GM12865 (cell line): ENCODE measurements at places on chromosomes 11 and 22.

DNA sequence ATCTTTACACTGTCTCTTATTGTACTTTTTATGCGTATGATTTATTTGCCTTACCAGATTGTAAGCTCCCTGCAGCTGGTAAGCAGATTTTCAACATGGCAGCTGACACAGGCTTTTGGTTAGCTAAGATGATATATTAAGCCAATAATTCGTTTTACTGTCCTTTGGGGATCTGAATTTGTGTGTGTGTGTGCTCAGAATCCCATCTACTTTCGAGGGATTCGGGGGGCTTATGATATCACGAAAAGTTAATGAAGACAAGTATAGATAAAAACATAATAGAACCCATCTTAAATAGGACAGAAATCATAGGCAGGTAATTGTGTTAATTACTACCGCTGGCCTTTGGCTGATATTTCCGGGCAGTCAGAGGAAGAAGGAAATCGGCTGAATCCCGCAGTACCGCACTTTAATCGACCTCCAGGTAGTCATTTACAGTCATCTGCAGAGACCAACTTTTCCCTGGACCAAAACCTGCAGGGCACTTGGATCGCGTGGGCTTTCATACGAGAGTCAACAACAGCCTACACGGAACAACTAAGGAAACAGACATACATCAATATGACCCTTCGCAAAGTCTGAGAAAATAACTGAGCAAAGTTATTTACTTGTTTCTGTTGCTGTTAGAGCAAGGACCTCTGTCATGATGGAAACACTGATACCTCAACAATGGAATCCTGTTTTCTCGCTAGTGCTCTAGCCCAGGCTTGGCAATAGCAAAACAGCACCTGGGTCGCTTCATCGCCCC lies 802 bp downstream of the KBTBD3 start:
- DNase-seq: no peak

DNA sequence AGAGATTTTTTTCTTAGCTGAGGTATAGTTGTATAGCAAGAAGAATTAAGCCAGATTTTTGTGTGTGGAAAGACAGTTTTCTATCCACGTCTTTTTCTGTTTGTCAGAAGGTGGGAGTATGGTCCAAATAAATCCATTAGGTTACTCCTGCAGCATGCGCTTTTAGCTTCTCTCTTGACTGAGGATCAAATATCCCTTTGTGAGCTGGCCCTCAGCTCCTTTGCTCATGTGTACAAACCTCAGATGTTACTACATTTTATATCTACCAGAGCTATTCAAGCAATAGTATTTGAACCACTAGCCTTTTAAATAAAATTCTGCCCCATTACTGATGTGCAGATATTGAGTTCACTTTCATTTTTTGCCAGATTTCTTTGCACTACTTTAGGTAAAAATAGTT lies 8.8 kb upstream of the SIDT2 start:
- no peak for DNase-seq

GRCh38 chr11:80194625-80195024 lies 753.8 kb upstream of the TENM4 start:
- no peak for DNase-seq

- peak; percentile 78 for DNase-seq
These were observed 30.1 kb downstream of the NAV2 start for GRCh38 chr11:19742588-19743292.

DNA sequence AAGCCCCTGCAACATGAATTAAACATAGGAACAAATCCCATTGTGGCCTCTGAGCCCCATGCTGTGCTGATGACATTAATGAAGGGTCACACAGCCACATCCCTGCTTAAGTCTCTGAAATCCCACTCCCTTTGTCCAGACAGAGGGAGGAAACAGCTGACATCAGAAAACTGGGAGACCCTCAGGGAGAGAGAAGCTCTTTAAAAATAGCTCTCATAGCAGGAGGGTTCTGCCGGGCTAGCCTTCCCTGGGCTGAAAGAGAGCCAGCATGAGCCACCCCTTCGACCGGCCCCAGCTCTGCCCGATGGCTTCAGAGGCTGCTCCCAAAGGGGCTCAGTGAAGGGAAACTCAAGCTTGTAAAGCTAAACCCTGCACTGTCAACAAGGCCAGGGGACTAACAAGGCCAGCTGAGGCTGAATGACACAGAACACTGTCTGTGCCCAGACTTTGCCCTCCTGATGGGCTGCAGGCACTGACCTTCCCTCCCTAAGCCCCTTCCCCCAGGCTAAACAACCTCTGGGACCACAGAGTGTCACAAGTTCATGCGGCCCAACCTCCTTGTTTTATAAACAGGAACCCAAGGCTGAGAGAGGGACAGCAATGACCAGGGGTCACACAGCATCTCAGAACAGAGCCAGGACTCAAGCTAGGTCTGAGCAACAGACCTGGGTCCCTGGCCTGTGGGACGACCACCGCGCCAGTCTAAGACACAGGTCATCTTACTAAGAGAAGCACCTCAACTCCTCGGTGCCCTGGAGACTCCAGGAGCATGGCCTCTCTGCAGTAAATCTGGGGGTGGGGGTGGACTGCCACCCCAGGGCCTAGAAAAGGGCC lies 163.8 kb downstream of the CHST1 start:
- no peak for DNase-seq

GRCh38 chr22:42368379-42369249 lies 63.6 kb downstream of the NFAM1 start:
- no peak for DNase-seq

DNA sequence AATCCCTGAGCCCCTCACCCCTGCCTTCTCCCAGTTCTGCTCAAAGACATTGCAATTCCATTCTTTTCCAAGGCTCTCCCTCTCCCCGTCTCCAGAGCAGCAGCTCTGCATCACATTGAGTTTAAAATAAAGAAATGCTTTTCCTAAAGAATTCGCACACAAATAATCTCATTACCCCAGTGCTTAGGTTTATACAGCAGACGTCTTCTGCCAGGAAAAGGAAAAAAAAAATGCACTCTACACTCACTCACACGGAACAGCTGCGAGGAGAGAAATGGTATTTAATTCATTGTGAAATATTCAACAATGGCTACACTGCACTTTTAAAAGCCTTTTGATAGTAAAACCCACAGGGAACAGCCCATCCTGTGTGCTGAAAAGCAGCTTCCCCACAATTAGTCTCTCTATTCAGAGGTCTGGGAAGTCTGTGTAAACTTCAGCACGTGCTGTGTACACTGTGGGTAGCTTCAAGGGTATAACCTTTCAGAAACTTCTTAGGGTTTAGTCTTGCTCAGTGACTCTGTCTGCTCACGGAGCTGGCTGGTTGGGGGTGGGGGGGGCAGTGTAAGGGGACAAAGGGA lies 42.8 kb downstream of the ETS1 start:
- DNase-seq: no peak

- DNase-seq: no peak
These were observed 20.0 kb downstream of the EHF start for GRCh38 chr11:34640924-34641275.

DNA sequence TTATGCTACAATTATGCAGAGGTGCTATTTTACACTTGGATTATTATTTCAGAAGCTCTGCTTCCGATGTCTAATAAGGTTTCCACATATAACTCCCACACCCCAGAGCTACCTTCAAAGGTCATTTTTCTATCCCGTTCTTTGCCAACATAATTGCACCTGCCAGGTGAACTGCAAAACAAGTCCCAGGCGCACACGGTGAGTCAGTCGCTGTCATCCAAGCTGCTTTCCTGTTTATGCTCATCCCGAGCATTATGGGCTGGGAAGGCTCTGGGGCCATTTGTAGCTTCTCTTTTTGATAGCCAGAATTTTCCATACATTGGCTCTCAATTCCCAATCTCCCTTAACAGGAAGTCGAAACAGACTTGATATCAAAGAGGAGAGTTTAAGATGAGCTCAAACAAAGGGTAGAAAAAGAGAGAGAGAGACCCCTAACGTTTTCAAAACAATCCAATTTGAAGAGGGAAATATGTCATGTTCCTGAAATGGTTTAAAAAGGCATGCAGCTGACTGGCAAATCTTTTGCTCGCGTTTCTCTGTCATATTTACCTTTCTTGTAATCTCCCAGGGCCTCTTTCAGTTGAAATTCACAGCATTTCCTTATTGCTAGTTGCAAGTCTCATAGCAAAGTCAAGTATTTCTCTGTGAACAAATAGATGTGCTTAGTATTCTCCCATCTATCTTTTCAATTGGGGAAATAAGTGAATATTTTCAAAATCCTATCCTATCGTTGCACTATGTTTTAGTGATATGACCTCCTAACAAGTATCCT lies 815.9 kb downstream of the KCNA4 start:
- no peak for DNase-seq

GRCh38 chr11:5280582-5281102 lies 10.9 kb upstream of the HBE1 start:
- peak; percentile 79 for DNase-seq

- DNase-seq: no peak
These were observed 88.1 kb downstream of the TEAD1 start for GRCh38 chr11:12762278-12762677.

- DNase-seq: no peak
These were observed 878.1 kb downstream of the BRD1 start for GRCh38 chr22:48949375-48950149.

- DNase-seq: no peak
These were observed 121.5 kb downstream of the ST3GAL4 start for GRCh38 chr11:126476977-126477376.

GRCh38 chr11:47480762-47481161 lies 31.8 kb upstream of the RAPSN start:
- no peak for DNase-seq

DNA sequence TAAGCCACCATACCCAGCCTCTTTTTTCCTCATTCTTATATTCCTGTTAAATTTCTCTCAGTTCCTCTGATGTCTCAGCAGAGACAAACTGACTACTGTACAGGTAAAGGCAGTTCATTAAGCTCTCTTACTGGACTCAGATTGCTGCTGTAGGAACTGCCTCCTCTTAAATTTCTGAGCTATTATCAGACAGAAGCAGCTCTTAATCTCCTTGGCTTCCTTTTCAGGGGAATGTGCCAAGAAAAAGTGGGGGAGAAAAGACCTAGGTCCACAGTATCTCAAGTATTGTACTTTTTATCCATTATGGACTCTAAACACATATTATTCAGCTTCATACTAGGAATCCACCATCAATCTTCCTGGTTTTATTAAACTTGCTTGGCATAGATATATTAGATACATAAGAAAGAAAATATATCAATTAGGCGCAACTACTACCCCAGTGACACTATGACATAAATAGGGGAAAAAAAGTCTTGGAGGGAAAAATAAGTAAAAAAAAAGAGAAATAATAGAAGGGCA lies 26.1 kb downstream of the MRTFA start:
- no peak for DNase-seq

- no peak for DNase-seq
These were observed 77.8 kb upstream of the LINC01488 start for GRCh38 chr11:69403556-69404215.

DNA sequence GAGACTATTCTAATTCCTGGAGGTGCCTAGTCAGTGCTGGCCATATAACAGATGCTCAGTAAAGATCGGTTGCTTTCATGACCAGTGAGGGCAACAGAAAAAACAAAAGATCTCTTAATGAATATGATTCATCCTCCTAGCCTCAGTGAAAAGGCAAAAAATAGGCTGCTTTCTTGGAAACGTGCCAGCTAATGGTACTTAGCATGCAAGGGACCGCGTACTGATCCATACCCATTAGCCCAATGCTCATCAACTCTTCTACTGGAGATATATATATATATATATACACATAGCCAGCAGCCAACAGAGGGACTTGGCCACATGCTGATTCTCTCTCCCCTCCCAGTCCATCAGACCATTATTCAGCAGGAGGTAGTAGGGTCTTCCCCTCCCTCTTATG lies 320.4 kb downstream of the KIRREL3 start:
- DNase-seq: no peak

GRCh38 chr11:48025984-48026340 lies 45.6 kb downstream of the PTPRJ start:
- no peak for DNase-seq

GRCh38 chr11:103832762-103833161 lies 203.7 kb upstream of the DDI1 start:
- no peak for DNase-seq

- DNase-seq: no peak
These were observed 140.5 kb downstream of the CTTN start for GRCh38 chr11:70538641-70539359.

- no peak for DNase-seq
These were observed 8.5 kb upstream of the PYGM start for GRCh38 chr11:64768300-64768694.

DNA sequence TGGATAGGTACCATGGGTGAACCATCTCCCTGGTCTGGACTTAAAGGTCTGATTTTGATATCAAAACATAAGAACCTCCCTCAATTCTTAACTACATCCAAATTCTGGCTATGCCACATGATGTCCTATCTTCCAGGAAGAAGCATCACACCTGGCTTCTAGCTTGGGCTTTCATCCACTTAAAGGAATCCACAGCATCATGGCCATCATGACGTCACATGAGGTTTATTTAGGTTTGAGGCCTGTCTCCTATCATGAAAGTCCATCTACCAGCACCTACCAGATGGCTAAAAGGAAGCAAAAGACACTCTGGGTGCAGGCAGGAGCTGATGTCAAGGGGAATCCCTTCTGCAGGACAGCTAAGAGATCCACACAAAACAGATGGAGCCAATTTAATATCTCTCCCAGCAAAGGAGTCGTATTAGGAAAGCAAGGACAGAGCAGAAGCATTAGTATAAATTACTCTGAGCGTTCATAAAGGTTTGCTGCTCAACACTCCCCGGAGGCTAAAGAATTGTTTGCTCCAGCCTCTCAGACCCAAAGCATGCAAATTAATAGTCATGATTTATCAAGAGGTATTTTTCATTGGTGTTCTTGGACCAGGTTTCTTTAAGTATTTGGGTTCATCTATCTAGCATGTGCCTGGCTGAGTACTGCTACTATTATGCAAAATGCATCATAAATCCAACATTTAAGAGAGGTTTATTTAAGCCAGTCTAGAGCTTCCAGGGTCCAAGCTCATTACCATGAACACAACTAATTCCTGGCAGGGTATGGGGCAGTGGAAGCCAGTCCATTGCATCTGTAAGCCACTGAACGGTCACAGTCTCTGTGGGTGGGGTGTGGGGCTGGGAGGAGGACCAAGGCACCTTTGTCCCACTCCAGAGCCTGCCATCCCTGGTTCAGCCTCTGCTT lies 47.2 kb downstream of the GALNT18 start:
- no peak for DNase-seq

- no peak for DNase-seq
These were observed 29.1 kb downstream of the LRP4 start for GRCh38 chr11:46889251-46889650.

GRCh38 chr11:84289381-84289906 lies 1003.3 kb upstream of the CCDC90B start:
- peak; percentile 63 for DNase-seq

GRCh38 chr11:113182288-113182687 lies 132.1 kb upstream of the TTC12 start:
- no peak for DNase-seq

GRCh38 chr11:75342966-75343870 lies 8.2 kb downstream of the ARRB1 start:
- DNase-seq: no peak

DNA sequence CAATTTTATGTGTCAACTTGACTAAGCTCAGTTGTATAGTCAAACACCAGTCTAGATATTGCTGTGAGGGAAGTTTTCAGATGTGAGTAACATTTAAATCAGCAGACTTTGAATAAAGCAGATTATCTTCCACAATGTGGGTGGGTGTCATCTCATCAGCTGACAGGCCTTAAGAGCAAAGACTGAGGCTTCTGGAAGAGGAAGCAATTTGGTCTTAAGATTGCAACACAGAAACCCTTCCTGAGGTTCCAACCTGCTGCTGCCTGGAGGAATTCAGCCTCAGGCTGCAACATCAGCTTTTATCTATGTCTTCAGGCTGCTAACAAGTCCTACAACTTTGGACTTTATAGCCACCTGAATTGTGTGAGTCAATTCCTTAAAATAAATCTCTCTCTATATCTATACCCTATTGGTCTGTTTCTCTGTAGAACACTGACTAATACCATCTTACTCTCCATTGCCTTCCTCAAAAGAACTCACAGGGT lies 277.2 kb upstream of the PLET1 start:
- no peak for DNase-seq
